ENCODE measurements at places on chromosomes 7 and 10.

DNA sequence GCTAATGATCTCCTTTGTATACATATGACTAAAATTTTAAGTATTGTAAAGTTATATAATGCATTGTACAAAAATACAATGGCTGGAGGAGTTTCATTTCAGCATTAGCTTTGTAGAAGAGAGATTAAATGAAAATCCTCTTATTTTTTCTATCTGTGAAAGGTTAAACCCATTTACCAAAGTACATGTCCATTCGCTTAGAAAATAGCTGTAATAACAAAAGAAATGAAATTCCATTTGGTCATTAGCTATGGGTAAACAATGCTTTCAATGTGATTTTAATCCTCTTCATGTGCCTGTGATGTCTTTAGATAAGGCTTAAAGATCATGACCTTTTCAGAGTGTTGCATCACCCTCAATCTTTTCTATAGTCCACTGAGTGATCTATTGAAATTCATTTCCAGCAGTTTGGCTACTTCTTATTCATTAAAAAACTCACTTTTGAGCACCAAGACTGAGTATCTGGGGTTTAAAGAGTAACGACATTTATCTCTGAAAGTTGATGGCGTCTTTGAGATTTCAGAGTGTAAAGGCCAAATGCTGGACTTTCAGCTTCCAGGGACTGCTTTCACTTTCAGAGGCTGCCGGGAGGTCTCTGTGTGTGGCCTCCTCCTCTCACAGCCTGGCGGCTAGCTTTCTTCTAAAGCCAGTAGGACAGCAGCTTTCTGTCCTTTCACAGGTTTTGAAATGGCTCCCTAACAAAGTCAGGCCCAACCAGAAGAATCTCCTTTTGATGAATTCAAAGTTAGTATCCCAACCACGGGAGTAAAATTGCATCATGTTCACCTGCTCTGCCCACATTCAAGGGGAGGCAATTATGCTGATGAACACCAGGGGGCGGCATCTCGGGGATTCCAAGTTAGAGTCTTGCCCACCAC is 701.4 kb upstream of the COBL start:
- DNase-seq: peak; percentile 86

DNA sequence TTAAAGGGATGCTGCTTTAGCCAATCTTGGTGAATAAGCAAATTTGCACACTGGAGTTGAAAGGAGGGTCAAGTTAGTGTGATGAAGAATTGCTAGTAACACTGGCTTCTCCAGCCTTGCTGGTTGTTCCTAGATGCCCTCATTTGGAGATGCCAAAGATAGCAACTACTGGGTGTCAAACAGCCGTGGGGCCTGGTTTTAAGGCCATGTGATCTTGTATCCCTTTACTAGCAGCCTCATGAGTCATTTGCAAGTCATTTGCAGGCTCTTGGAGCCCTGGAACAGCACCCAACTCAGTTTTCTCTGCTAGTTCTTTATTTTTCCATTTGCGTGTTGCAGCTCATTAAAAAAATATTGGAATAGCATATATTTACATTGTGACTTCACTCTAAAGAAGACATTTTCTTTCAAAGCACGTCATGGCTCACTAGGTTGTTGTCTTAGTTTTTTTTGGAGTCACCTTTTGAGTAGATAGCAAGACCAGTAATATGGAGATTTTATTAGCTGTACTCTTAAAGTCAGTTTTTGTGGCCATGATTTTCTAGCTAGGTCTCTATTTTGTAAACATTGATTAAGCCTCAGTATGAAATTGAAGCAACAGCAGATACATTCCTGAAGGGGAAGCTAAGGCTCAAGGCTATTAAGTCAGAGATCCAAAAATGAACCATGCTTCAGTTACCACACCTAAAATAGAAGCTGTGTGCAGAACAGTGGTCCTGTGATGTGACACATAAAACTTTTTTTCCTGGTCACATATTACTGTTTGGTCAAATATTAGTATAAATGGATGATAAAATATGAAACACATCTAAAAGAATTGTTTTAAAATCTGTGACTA is 1.3 kb downstream of the LSMEM1 start:
- DNase-seq: peak; percentile 82

DNA sequence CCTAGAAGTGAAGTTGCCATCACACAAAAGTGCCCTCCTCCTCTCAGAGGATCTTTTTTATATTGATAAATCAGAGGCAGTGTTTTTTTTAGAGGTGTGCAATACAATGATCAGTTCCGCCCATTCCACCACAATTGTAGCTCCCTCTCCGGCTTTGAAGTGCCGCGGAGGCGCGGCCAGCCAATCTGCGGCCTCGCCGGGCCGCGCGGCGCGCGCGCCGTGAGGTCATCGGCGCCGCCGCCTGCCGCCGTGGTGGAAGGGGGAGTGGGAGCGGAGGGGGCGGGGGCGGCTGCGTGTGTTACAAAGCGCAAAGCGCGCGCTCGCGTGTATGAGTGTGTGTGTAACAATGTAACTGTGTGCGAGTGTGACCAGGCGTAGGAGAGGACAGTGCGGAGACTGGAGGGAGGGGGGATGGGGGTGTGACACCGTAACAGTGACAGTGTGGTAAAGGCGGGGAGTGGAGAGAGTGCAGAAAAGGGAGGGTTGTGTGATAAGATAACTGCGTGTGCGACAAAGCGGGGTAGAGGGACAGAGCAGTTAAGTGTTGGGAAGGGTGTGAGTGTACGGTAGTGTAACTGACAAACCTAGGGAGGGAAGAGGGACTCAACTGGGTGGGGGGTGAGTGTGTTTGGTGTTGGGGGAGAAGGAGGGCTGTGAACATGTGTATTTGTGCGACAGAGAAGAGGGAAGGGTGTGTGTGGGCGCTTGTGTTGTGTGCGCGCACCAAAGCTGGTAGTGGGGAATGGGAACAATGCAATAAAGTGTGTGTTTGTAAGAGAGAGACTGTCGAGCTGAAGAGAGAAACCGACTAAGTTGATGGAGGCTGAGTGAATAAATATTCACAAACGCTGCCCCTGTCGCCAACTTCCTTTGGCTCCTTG is at the start of gene SP8:
TSS of gene SP8 (minus strand) at position 108 of the 881 bp plus-strand sequence. CDS start at position 20, 88 bp downstream.
- DNase-seq: peak; percentile 71

DNA sequence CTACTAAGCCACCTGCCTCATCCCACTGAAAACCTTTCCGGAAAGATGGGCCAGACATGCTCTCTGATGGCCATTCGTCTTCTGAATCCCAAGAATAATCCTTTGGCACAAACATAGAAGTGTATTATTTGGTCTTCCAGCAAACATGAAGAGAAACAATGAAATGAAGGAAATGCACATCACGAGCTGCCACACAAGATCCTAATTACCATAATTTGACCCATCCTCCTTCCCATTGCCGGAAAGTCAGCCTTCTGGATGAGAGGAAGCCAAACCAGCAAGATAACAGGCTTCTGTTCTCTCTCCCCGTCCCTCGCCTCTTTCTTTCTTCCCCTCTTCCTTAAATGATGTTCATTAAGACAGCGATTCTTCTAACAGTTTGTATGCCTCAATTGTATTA is 218.9 kb upstream of the KMT2E start:
- DNase-seq: no peak

All from ACHN (cell line).